ENCODE measurements at places on chromosomes 13 and 19.

- no peak for DNase-seq
Observed at GRCh38 chr19:7386308-7386707, 37.6 kb downstream of the ARHGEF18 start.

DNA sequence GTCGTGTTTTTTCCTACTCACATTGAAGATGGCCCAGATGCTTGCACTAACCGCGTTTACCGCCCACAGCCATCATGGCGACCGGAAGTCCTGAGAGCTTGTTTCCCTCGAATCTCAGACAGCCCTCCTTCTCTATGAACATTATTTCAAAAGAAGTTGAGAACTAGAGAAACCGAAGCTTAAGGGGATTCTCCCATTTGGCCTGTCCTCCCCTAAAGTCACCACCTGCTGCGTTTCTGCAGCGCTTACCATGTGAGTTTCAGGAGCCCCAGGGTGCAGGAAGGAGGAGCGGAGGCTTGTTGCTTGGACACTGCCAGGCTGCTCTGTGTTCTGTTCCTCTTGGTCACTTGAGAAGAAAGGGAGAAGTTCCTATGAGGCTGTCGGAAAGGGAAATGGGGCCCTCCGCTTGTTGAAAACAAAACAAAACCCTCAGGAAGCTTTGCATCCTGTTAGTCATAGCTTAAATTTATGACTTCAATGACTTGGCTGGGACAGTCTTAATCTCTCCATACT lies 6.2 kb downstream of the CARD8 start:
- no peak for DNase-seq

GRCh38 chr13:108288741-108289140 lies 19.2 kb downstream of the TNFSF13B start:
- DNase-seq: no peak

DNA sequence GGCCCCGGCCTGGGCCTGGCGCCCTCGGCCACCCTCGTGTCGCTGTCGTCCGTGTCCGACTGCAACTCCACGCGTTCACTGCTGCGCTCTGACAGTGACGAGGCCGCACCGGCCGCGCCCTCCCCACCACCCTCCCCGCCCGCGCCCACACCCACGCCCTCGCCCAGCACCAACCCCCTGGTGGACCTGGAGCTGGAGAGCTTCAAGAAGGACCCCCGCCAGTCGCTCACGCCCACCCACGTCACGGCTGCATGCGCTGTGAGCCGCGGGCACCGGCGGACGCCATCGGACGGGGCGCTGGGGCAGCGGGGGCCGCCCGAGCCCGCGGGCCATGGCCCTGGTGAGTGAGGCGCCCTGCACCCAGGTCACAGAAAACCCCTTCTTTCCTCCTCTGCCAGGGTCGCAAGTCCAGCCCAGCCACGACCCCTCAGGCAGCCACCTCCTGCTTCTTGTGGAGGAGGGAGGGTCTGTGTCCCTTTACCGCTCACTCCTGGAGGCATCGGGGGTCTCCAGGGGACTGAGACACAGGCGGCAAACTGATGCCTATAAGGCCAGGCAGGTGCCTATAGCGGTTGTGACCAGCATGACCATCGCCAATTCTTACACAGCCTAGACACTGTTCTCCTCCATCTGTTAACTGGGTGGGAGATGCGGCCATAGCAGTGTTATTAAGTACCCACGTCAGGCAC lies 4.2 kb downstream of the TTC9B start:
- no peak for DNase-seq

- DNase-seq: no peak
Observed at GRCh38 chr13:113926301-113926761, 47.5 kb downstream of the C13orf46 start.

GRCh38 chr19:6030214-6030507 lies 52.2 kb upstream of the RANBP3 start:
- no peak for DNase-seq

DNA sequence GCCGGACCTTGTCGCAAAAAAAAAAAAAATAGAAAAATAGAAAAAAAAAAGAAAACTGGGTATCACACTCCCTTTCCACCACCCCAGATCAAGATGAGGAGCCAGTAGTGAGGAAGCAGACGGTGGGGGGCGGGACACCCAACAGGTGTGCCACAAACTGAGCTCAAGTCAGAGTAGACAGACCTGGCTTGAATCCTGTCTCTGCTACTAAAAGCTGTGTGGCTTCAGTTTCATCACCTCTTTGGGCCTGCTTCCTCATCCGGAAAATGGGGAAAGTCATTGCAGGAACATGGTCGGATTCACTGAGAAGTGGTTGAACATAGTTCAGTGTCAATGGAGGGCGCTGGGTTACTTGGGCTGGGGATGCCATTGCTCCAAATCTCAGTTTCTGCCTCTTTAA lies 2.9 kb downstream of the HIF3A start:
- no peak for DNase-seq

GRCh38 chr19:57656346-57656745 lies 12.4 kb upstream of the ZSCAN4 start:
- no peak for DNase-seq

- DNase-seq: no peak
Observed at GRCh38 chr13:112986946-112987681, 18.1 kb downstream of the MCF2L start.

- no peak for DNase-seq
Observed at GRCh38 chr19:3062165-3063105, at the start of gene TLE5. TSS of gene TLE5 (minus strand) at chr19:3062495. CDS start at chr19:3062200, 295 bp downstream.

- no peak for DNase-seq
Observed at GRCh38 chr13:112818040-112818697, 128.3 kb downstream of the ATP11A start.

- no peak for DNase-seq
Observed at GRCh38 chr19:49390929-49391359, 2.9 kb downstream of the KASH5 start.

DNA sequence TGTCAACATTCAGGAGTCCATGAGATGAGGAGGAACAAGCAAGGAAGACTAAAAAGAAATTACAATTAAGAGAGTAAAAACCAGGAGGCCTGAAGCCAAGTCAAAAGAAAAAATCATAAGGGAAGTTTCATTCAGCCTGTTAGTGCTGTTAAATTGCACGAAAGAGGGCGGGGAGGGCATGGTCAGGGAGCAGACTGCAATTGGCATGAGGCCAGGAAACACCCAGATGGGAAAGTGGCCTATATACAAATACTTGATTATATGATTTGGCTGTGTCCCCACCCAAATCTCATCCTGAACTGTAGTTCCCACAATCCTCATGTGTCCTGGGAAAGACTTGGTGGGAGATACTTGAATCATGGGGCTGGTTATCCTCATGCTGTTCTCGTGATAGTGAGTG lies 43.9 kb downstream of the TNFSF13B start:
- no peak for DNase-seq

- DNase-seq: peak; percentile 27
Observed at GRCh38 chr13:95784161-95784899, 107.4 kb downstream of the DNAJC3 start.

GRCh38 chr19:15047680-15048079 lies 1.6 kb upstream of the CASP14 start:
- DNase-seq: no peak

DNA sequence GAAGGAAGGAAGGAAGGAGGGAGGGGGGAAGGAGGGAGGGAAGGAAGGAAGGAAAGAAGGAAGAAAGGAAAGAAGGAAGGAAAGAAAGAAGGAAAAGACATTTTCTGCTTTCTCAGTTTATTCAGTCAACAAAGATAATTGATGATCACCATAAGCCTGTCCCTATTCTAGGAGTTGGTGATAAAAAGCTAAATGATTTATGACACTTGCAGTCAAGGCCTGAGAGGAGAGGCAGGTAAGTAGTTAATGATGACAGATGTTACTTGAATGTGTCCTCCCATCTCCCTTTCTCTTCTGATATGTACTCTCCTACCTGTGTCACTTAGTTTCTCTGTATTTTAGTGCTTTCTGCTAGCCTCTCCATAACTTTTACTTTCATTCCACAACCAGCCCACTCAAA lies 141.3 kb downstream of the SLITRK6 start:
- no peak for DNase-seq

DNA sequence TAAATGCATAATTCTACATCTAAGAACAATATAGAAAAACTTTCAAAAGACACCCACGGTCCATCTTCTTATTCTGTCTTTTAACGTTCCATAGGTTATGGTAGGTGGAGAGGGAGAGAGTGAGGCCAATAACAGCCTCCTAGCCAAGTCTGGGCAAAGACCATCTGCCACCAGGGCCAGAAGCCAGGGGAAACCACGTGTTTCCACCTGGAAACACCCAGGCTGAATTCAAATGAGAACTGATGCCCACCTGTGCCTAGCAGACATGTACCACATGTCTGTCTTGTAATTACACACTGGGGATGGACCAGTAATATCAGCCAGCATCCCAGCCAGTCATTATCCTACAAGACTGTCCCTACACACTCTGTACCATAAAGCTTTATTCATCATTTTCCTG lies 1573.1 kb downstream of the EFNB2 start:
- DNase-seq: no peak

All from brain pericyte (primary cell).